Uterine smooth muscle cell (primary cell): ENCODE measurements at places on chromosomes 11 and 22. TPM values are rescaled to one million over a fixed set of nuclear protein-coding genes. Genes with fewer than 3 reads are reported as not detected.

The PATZ1 gene
- 11.4 and 11.7 TPM in 2 replicates for total RNA-seq

The SH3BP1 gene
- 9.6 and 11.7 TPM in 2 replicates for total RNA-seq

The HPX gene
- 0.33 and 0.50 TPM in 2 replicates for total RNA-seq

The CASP4 gene
- 139 and 163 TPM in 2 replicates for total RNA-seq

The TSGA10IP gene
- 0.11 and 0.37 TPM in 2 replicates for total RNA-seq

The MS4A12 gene
- not detected in 2 replicates for total RNA-seq

The FREY1 gene
- total RNA-seq = 0.89 and 1.9 TPM in 2 replicates

The PLCB3 gene
- 55.2 and 56.8 TPM in 2 replicates for total RNA-seq

The PRODH gene
- total RNA-seq = 0.12 TPM in 1 of 2 replicates, not detected in the other

The OR8G1 gene
- total RNA-seq = not detected in 2 replicates

The CD6 gene
- total RNA-seq = not detected in 2 replicates

The FAT3 gene
- total RNA-seq = 6.2 and 15.2 TPM in 2 replicates

The KRTAP5-1 gene
- not detected in 2 replicates for total RNA-seq

The LYVE1 gene
- total RNA-seq = 0.12 and 0.22 TPM in 2 replicates

The POU2AF2 gene
- not detected in 2 replicates for total RNA-seq
